ENCODE measurements at places on chromosomes 1 and 21.

DNA sequence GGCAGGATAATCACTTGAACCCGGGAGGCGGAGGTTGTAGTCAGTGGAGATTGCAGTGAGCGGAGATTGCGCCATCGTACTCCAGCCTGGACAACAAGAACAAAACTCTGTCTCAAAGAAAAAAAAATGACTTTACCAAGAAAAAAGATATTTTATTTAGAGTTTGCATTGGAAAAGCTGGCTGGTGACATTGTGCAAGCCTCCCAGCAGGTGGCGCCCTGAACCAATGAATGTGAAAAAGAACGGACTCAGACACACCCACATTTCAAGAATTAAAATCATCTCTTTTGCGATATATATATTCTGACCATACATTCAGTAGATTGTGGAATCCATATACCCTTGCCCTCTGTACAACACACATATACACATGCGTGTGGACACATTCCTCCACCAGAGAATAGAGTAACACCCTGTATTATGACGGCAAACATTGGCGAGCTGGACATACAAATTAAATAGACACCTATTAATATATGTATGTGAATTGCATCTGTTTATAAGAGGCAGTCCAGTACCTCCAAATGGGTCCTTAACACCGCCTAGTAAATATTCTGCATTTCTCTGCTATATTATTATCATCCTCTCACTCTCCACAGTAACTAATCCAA is 39.0 kb upstream of the CADM3 start:
- DNase-seq: peak; percentile 27

GRCh38 chr1:244865028-244865371 is 657 bp upstream of the HNRNPU start:
- DNase-seq: no peak

DNA sequence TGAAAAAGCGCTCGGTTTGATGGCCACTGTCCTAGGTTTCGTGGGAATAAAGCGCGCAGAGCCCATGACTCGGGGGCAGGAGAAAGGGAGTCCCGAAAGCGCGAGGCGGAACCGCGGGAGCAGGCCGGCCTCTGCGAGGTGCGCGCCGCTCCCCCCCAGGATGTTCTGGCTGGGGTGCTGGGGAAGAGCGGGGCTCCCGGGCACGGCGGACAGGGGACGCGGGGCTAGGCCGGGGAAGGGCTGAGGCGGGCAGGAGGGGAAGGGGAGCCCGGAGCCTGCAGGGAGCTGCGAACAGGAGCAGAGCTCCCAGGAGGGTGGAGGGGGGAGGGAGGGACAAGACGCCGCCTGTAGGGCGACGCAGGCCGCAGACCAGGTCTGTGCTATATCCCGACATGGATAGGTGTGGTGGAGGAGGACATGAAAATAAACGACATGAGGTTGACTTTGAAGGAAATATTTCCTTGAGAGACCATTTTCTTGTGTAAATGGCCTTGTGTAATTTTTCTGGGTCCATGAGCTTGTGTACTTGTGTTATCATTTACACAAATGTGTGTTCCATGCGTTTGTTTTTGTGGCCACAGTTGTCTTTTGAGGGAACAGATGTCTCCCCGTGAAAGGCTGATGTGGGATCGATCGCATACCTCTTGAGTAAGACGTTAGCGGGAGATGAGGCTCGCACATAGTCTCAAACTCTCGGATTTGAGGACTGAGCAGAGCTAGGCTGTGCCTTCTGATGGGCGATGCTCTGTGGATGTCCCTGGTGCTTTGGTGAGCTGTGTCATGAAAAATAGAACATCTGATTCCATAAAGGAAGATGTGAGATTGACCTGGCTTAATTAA is 1.3 kb downstream of the PCNT start:
- DNase-seq: no peak

GRCh38 chr21:33185852-33186251 is 43.9 kb upstream of the IFNAR2 start:
- DNase-seq: no peak

GRCh38 chr1:74467786-74468377 is 44.5 kb downstream of the LRRC53 start:
- DNase-seq: peak; percentile 4

- no peak for DNase-seq
Measured at GRCh38 chr1:224267925-224268324, 62.0 kb downstream of the NVL start.

GRCh38 chr1:198447468-198447867 is 93.0 kb downstream of the ATP6V1G3 start:
- DNase-seq: no peak

DNA sequence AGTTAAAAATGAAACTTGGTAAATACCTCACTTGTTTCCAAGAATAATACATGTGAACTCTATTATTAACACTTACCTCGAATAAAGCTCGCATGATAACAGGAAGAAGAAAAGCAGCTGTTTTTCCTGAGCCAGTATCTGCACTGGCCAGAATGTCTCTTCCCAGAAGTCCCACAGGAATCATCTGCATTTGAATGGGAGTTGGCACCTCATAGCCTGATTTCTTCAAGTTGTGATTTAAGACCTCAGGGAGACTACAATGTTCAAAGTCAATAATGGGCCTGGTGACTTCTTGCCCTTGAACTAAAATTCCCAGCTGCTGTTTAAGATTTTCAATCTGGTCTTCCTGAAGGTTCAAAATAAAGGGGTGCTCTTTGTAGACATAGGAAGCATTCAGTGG is 3.8 kb downstream of the DDX59 start:
- DNase-seq: no peak

GRCh38 chr1:246792603-246793002 is 68.4 kb downstream of the SCCPDH start:
- no peak for DNase-seq

DNA sequence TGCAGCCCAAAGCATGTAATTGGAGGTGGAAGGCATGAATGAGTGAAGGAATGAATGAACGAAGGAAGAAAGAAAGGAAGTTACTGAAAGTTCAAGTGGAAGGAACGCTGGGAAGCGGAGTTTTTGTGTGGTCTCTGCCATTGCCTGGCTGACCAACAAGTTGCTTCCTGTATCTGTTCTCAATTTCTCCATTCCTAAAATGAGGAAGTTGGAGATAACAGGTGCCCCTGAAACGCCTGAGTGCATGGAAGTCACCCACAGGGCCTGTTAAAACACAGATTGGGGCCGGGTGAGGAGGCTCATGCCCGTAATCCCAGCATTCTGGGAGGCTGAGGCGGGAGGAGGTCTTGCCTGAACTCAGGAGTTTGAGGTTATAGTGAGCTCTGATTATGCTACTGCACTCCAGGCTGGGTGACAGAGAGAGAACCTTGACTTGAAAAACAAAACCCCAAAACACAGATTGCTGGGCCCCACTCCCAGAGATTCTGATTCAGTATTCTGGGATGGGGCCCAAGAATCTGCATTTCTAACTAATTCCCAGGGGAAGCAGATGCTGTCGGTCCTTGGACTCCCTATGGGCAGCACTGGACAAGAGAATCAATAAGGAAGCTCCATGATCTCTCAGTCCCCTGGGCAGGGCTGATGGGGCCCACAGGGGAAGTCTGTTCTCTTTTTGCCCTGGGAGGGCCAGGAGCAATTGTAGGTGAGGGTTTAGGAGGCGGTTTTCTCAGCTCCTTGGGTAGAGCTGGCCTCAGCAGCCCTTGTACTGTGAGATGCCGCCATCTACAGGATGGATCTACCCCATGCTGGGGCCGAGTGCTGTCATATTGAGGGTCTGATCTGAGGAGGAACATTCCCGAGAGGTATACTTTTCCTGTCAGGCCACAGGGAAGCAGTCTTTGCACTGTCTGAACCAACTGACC is 3.3 kb upstream of the CNR2 start:
- DNase-seq: peak; percentile 23

GRCh38 chr1:213337025-213337678 is 286.1 kb downstream of the RPS6KC1 start:
- DNase-seq: no peak
